ENCODE measurements at places on chromosomes 7 and 10. TPM values are rescaled to one million over a fixed set of nuclear protein-coding genes. Genes with fewer than 3 reads are reported as not detected.

DNA sequence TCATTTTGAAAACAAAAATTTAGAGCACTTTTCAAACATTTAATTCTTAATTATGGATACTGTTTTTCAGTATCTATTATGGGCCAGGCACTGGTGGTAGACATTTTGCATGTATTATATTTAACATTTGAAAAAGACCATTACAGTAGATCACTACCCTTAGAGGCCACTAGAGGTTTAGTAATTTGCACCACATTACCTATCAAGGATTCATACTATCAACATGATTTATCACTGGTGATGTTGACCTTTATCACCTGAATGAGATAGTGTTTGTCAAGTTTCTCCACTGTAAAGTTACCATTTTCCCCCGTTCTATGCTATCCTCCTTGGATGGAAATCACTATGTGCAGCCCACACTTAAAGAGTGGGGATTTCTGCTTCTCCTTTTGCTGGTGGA, 4.4 kb upstream of the SNX13 start:
- DNase-seq = no peak

GRCh38 chr7:139994356-139994755, 68.4 kb downstream of the PARP12 start:
- DNase-seq = no peak

- no peak for DNase-seq
These were observed 63.5 kb downstream of the LHPP start for GRCh38 chr10:124524991-124525653.

GRCh38 chr10:113007343-113007771, 57.3 kb downstream of the TCF7L2 start:
- DNase-seq = no peak

The SPDYE6 gene
- 2.2 TPM for polyA plus RNA-seq

All from right renal cortex interstitium (tissue), 3 donors.